AG04450 (cell line): ENCODE measurements at places on chromosomes 7 and 10. TPM values are rescaled to one million over a fixed set of nuclear protein-coding genes. Genes with fewer than 3 reads are reported as not detected.

LRRC18 gene
- not detected in 2 replicates for polyA plus RNA-seq

SLC25A28 gene
- polyA plus RNA-seq = 20.4 and 21.5 TPM in 2 replicates

AKR1C3 gene
- polyA plus RNA-seq = 6.4 and 10.7 TPM in 2 replicates

CHN2 gene
- not detected in 2 replicates for polyA plus RNA-seq

RP9 gene
- 18.2 and 23.9 TPM in 2 replicates for polyA plus RNA-seq

CALML3 gene
- polyA plus RNA-seq = not detected in 2 replicates

- no peak for DNase-seq
These were observed 138.5 kb downstream of the CPED1 start for GRCh38 chr7:121126801-121127534.

DNA sequence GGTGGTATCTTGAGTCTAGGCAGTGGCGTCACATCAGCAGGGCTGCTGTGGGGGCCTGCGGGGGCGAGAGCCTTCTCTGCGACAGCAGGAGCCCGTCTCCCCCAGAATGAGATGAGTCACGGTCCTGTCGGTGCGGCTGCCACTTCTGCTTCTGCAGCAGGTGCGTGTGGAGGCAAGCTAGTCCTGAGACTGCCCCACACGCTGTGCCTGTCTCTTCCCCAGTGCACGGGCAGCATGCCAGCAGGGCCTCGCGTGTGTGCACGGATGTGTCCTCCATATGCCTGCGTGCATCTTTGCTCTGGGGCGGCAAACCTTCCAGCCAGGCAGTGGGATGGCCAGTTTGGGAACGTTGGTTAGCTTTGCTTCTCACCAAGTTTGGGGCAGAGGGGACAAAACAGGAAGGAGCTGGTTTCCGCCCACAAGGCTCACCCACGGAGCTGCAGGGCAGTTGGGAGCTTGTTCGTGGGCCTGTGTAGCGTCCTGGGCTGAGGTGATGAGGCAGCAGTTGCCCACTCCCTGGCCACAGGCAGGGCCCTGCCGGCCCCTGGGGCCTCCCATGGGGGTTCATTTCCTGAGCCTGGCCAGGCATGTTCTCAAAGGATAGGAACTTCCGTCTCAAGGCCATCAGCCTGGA lies 60.8 kb upstream of the PPIF start:
- no peak for DNase-seq

- DNase-seq = no peak
These were observed 190.3 kb downstream of the WDR11 start for GRCh38 chr10:121041499-121041898.

DNA sequence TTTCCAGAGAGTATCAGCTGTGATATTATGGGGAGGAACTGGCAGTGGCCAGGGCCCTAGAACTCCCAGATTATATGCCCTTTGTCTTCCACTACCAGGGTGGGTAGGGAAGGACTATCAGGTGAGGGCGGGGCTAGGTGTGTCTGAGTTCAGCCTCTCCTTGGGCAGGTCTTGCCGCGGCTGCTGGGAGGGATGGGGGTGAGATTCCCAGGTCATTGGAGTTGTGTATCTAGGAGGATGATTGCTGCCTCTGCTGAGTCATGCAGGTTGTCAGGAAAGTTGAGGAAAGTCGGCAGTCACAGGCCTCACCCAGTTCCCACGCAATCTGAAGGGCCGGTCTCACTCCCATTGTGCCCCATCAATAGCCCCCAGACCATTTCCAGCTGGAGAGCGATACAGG lies 185.2 kb downstream of the DKK1 start:
- no peak for DNase-seq

- peak; percentile 83 for DNase-seq
These were observed 143.2 kb downstream of the JAZF1 start for GRCh38 chr7:28037220-28038010.

GRCh38 chr7:519484-520390 lies at the start of gene PDGFA:
Gene PDGFA (minus strand): TSS chr7:519846. CDS start chr7:519001, 845 bp downstream.
- DNase-seq = no peak

GRCh38 chr7:100983451-100984187 lies 14.3 kb downstream of the MUC12 start:
- DNase-seq = no peak

DNA sequence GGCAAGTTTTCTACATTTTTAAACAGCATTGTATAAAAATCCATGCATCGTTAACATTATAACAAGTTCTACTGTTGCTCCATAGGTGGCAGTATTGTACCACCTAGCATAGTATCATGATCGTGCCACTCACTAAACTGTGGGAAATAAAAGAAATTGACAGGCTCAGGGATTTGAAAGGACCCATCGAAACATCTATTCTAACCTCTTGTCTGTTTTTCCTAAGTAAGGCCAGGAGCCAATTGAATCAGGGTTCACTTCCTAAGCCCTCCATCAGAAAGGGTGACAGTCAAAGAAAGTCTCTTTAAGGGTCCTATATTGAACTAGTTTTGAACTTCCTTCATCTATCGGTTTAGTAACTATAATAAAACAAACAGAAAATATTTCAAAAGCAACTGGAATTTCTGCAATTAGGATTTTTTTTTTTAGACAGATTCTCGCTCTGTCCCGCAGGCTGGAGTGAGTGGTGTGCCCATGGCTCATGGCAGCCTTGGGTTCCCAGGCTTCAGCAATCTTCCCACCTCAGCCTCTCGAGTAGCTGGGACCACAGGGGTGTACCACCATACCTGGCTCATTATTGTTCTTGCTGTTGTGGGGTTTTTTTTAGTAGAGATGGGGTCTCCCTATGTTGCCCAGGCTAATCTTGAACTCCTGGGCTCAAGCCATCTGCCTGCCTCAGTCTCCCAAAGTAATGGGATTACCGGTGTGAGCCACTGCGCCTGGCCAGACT lies 9.4 kb downstream of the HACD1 start:
- DNase-seq = peak; percentile 27

- no peak for DNase-seq
These were observed 3.4 kb downstream of the LRRC27 start for GRCh38 chr10:132335189-132336063.
